ENCODE measurements at places on chromosomes 2 and 18.

GRCh38 chr18:52518086-52518485 lies 178.1 kb downstream of the DCC start:
- no peak for DNase-seq

- DNase-seq = no peak
These were observed 67.5 kb downstream of the TANC1 start for GRCh38 chr2:159035790-159036411.

- DNase-seq = no peak
These were observed 26.0 kb downstream of the DGKD start for GRCh38 chr2:233380132-233380895.

DNA sequence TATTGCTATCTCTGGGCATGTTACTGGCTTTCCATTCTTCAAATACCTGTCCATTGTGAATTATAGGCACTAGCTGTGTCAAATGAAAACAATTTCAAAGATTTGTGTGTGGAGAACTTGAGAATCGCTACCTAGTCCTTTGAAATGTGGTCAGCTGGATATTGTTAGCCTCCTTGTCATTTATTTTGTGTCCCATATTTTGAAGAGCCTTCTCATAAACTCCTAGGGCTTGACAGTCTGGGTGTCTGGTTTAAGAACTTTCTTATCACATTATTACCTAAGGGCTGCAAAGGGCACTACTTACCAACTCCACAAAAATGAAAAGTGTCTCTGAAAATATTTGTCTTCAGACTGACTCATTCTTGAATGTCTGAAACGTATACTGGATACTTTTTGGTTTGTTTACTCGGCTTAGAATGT lies 50.2 kb downstream of the COL4A3 start:
- no peak for DNase-seq

DNA sequence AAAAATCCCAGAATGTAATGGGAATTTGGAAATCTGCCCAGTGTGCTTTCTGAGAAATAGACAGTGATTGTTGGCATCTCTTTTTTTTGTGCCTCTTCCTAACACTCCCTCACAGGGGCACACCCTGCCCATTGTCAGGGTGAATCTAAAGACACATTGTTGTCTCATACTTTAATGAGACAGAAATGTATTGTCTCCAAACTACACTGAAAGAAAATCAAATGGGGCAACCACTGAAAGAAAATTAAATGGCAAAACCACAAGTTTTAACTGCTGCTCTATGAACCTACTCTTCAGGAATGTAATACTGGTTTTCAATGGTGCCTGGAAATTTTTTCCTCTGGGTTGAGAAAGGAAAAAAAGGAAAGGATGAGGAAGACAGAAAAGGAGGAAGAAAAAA lies 43.2 kb upstream of the GLS start:
- no peak for DNase-seq

GRCh38 chr2:138335036-138335435 lies 166.5 kb upstream of the SPOPL start:
- DNase-seq = no peak

- DNase-seq = no peak
These were observed 230.7 kb downstream of the TMX3 start for GRCh38 chr18:68484241-68484640.

- DNase-seq = no peak
These were observed 275.2 kb downstream of the DSEL start for GRCh38 chr18:67241299-67241698.

DNA sequence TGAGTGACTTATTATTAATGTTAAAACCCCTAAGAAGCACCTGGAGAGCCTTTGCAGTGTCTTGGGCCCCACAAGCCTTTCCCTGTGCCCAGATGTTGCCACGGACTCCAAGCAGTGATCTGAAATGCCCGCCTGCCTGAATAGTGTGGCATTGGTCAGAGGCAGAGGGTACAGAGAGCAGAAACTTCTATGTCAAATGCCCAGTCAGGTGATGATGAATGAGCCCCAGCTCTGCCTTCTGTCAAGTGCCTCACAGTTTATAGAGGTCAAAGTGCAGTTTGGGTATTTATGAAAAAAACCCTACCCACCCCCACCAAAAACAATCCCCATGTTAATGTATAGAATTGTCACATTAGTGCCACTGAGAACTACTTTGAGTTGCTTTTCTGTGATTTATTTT lies 170.0 kb upstream of the SIX3 start:
- DNase-seq = no peak
